NCI-H460 (cell line): ENCODE measurements at places on chromosomes 12 and 14. TPM values are rescaled to one million over a fixed set of nuclear protein-coding genes. Genes with fewer than 3 reads are reported as not detected.
A peak's percentile ranks its signal among the peaks of the same experiment; 100 is the strongest.

The CAPZA3 gene
- total RNA-seq = not detected in 2 replicates

The LHX5 gene
- total RNA-seq = 0.22 and 0.40 TPM in 2 replicates

The DPF3 gene
- total RNA-seq = not detected in 2 replicates

The OTOGL gene
- total RNA-seq = 2.9 and 3.4 TPM in 2 replicates

The CFAP251 gene
- total RNA-seq = 4.9 and 5.0 TPM in 2 replicates

The TPH2 gene
- not detected in 2 replicates for total RNA-seq

The CCNK gene
- 18.1 and 23.3 TPM in 2 replicates for total RNA-seq

- DNase-seq = no peak
These were observed 94.6 kb downstream of the CDK17 start for GRCh38 chr12:96305665-96306064.

DNA sequence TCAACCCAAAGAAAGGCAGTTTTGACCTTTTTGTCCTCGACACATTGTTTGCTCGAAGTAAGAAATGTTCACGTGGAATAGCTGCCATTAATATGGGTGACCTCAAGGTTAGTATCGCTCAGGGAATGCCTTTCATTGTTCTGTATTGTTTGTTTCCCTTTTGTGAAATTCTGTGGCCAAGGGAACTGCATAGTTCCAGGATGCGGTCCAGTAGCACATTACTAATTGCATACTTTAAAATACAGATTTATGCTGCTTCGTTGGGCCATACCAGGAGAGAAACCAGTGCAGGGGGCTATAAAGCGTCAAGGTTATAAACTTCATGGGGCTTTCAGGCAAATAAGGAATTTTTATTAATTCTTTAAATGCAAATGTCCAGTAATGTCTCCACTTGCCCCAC is 73.3 kb upstream of the USP44 start:
- DNase-seq = no peak

DNA sequence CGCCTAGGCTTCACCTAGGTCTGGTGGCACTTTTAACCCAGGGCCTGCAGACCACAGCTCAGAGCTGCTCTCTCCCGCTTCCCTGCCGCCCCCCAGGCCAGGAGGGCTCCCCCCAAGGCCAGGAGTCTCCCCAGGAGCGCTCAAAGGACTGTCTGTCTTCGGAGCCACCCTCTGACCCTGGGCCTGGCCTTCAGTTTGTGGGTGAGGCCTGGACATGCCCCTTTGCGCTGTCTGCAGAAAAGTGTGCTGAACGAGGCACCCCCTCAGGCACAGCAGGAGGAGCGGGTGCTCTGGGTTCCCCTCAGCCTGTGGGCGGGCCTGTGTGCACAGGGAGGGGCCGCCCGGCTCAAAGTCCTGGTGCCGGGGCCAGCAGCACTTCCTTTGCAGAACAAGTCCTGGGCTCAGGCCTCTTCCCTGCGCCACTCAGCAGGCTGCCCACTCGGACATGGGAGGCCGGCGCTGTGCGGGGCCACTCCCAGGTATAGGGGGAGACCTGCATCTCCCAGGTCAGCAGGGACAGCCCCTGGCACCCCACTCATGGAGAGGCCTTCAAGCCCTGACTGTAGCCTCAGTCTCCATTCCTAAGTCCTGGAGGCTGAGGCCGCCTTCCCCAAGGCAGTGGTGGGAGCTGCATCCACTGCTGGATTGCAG is 14.3 kb downstream of the DEGS2 start:
- no peak for DNase-seq

DNA sequence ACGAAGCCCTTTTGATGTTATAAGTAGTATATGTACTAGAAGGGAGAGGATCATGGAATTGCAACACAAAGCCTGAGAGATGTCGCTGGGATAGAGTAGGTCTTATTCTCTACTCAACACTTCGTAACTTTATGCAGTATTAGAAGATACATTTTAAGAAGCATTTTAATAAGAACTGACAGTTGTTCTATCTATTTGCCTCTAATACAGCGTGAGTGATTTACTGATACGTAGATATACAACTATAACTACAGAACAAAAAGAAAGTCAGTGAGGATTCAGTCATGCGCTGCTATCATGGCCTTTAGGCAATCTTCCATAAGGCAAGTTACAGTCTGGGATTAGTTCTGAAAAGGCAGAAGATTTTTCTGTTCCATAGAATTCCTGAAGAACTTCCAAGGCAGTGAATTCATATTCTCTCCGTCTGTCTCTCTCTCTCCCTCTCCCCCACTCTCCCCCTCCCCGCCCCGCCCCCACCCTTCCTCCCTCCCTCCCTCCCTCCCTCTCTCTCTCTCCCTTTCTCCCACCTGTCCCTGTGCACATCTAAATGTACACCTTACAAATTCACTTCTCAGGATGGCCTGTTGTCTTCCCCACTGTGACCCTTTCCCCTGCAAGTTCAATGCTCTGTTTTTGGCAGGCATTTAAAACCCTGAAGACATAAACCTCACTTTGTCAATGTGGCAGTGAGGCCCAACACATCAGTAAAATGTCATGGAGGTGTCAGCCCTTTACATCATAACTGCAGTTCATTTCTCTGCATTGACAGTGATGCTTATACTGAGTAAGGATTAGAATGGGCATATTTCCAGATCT is 470.6 kb downstream of the EGLN3 start:
- DNase-seq = no peak

DNA sequence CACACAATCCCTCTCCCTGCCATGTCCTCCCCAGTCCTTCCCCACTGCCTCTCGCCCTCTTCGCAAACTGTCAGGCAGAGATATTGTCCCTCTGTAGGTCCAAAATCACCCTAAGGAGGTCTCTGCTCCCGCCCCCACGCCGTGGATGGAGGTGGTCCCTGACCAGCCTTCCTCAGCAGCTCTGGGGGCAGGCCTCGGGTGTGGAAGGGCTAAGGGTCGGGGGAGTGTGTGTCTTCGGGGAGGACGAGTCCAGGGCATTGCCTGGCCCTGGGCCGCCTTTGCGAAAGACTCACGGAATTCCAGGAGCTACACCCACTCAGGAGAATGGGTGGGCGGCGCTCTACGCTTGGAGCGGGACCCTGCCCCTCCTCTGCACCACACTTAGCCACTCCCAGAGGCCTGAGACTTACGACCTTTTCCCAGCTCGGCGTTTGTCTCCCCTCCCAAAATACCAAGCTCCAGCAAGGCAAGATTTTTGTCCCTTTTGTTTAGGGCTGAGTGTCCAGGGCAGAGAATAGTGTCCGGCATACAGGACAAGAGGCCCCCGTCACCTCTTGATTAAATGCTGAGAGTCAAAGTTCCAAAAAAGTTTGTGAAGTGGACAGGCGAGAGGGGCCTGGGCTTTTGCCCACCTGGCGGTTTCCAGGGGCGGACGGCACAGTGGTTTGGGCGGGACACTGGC is 881 bp downstream of the PYGL start:
- DNase-seq = peak; percentile 48

- no peak for DNase-seq
These were observed 159.7 kb upstream of the PWP1 start for GRCh38 chr12:107525719-107526554.

DNA sequence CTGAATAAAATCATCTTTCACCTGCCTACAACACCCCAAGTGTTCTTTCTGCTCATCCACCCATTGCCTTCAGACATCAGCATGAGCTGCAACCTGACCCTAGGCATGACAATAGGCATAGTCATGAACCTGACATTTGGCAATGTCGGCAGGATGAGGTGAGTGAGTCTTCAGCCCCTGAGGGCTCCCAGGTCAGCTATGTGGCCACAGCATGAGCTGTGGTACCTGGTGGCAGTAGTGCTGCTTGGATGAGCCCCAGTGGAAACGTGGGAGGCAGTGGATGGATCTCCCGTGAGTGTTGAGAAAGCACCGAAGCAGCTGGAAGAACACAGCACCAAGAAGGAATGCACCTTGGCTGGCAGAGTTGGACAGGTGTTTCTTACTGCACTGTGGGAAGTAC is 334.8 kb upstream of the FAR2 start:
- no peak for DNase-seq

DNA sequence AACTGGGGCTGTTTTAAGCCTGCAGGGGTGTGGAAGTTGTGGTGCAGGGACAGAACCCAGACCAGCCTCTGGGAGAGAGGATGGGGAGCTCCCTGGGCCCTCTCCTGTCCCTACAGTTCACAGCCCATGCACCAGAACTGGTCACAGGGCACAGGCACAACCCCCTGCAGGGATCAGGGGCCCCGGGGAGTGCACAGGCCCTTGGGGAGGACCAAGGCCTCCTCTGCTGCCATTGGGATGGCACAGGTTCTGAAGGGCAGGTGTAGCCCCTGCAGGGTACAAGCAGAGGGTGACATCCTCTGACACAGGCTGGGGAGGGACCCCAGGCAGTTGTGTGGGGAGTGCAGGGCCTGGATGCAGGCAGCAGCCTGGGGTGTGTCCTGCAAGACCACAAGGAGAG is 66.4 kb upstream of the SFSWAP start:
- DNase-seq = no peak
